ENCODE measurements at places on chromosomes 16 and 17. TPM values are rescaled to one million over a fixed set of nuclear protein-coding genes. Genes with fewer than 3 reads are reported as not detected.

SLC47A1 gene
- 7.0 TPM for total RNA-seq

KRTAP16-1 gene
- total RNA-seq = not detected

DNA sequence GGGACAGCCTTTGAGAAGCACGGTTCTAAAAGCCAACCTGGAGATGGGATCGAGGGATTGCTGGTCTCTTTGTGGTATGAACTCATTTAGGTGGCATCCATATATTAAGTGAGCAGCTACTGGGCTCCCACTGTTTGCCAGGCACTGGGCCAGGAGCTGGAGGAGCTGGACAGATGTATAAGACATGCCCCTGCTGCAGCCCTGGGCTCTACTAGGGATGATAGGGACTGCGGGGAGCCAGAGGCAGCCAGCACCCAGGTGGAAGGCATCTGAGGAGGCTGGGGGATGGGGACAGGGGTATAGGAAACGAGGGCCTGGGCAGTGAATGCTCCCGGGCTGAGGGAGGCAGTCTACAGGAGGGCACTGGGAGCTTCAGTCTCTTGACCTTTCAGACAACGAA is 53.0 kb upstream of the MEAK7 start:
- no peak for DNase-seq
- no peak overlapping the region for H3K27ac ChIP-seq
- no peaks in the 10 kb centered on the region for H3K36me3 ChIP-seq
- no peak overlapping the region for H3K4me3 ChIP-seq

DNA sequence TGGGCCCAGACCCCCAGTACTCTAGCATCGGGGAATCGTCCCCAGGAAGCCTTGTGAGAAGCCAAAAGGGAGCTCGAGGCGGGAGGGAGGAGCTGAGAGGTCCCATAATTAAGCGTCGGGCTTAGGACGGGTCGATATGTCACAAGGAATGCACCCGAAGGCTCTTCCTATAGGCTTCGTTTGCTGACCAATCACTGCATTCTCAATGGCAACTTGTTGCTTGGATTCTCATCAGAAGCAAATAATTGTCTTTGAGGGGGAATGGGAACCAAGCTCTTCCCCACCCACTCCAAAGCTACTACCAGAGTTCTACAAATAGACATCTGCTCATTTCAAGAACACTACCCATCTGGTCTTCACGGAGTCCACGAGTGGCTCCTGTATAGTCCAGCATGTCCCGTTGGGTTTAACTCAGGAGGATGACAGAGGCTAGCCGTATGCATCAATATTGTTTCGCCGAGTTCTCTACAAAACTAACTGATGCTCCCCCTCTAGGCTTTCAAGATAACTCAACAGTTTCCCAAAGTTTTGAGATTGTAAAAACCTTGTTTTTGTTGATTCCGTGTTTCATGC is 628 bp upstream of the BLMH start:
- H3K27ac ChIP-seq = peak overlapping the region; percentile 64
- no peaks in the 10 kb centered on the region for H3K27me3 ChIP-seq
- peak overlapping the region; percentile 89 for H3K4me3 ChIP-seq
- DNase-seq = peak; percentile 76
- H3K4me1 ChIP-seq = peaks cover 11% of the 10 kb centered on the region

DNA sequence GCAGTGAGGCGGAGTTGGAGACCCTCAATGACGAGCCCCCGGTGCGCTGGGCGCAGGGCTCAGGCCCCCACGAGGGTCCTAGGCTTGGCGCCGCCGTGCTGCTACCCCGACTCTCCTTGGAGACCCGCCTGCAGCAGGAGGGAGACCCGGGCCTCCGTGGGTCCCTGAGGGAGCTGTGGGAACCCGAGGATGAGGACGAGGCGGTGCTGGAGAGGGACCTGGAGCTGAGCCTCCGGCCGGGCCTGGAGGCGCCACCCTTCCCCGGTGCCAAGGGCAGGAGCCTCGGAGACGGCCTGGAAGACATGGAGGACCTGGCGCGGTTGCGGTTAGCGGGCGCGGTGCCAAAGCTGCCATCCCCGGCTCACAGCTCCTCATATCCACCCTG is 2.3 kb downstream of the MYO15B start:
- peaks cover 20% of the 10 kb centered on the region for H3K27me3 ChIP-seq
- no peaks in the 10 kb centered on the region for H3K36me3 ChIP-seq
- H3K27ac ChIP-seq = no peak overlapping the region
- no peaks in the 10 kb centered on the region for H3K4me1 ChIP-seq

DNA sequence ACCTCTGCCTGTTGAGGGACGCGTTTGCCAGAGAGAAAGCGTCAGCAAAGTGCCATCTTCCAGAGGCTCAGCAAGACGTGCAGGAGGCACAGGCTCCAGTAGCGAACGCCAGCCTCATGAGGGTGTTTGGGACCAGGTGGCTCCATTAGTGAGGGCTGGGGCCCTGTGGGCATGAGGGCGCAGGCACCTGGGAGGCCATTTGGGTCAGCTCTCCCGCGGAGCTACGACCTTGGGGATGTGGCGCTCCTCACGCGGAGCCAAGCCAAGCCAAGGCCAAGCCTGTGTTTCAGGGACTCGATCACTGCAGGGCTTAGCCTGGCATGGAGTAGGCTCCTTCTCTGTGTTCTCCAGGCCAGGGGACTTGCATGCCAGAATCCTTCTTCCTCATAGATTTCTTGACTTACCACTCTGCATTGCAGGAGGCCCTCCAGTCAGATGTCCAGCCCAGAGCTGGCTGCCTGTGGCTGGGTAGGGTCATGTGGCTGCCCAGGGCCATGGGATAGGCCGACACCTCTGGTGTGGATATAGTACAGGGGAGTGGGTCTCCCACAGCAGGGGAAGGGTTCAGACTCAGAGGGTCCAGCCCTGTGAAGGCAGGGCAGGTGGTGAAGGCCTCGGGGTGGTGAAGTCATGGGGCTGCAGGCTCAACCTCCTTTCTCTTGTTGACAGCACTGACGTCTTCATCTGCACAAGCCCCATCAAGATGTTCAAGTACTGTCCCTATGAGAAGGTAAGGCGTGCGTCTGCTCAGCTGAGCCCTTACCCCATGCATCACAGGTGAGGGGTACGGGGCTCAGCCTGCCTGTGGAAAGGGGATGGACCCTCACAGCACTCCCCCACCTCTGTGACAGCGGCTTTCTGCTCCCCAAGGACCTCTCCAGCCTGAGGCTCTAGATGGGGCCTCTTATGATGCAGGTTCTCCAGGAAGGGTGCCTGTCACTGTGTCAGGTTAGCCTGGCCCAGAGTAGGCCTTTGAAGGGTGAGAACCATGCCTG is 19.6 kb downstream of the NT5M start:
- no peaks in the 10 kb centered on the region for H3K36me3 ChIP-seq
- H3K27me3 ChIP-seq = no peaks in the 10 kb centered on the region
- DNase-seq = no peak
- no peak overlapping the region for H3K4me3 ChIP-seq
- no peak overlapping the region for H3K27ac ChIP-seq
- H3K4me1 ChIP-seq = no peaks in the 10 kb centered on the region

Measured in GM23248 (cell line).